Hepatic stellate cell (primary cell): ENCODE measurements at places on chromosomes 12 and 14.
A peak's percentile ranks its signal among the peaks of the same experiment; 100 is the strongest.

GRCh38 chr14:75609116-75609515 lies 30.7 kb downstream of the FLVCR2 start:
- DNase-seq = no peak

GRCh38 chr12:53735556-53735955 lies 8.3 kb upstream of the CALCOCO1 start:
- DNase-seq = no peak

GRCh38 chr12:6465467-6466183 lies 4.9 kb downstream of the VAMP1 start:
- DNase-seq = peak; percentile 73

DNA sequence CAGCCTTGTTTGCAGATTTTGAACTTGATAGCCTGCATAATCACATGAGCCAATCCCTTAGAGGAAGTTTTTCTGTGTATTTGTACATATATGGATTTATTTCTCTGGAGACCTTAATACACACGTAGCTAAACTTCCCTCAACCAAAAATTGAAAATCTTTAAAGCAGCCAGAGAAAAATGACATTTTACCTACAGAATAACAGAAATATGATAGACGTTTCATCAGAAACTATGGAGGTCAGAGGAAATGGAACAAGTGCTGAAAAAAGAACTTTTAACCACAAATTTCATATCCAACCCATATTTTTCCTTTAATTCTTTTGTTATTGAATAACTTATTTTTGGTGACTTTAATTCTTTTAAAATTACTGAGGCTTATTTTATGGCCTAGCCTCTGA lies 177.7 kb downstream of the CCDC91 start:
- DNase-seq = no peak

GRCh38 chr12:123397400-123397799 lies 13.5 kb downstream of the KMT5A start:
- no peak for DNase-seq

- no peak for DNase-seq
Measured at GRCh38 chr12:325906-326305, 63.2 kb downstream of the KDM5A start.

- no peak for DNase-seq
Measured at GRCh38 chr14:61559641-61560201, 135.6 kb upstream of the HIF1A start.

GRCh38 chr12:105967038-105967776 lies 171.5 kb downstream of the NUAK1 start:
- DNase-seq = peak; percentile 32

GRCh38 chr12:121443193-121443870 lies 43.4 kb downstream of the RNF34 start:
- DNase-seq = peak; percentile 98

GRCh38 chr14:68664225-68664681 lies 128.6 kb downstream of the ZFP36L1 start:
- no peak for DNase-seq

GRCh38 chr14:58258156-58258555 lies 13.5 kb downstream of the PSMA3 start:
- DNase-seq = no peak

- DNase-seq = no peak
Measured at GRCh38 chr14:33386781-33387180, 448.1 kb downstream of the NPAS3 start.

GRCh38 chr14:81517798-81518398 lies 15.8 kb downstream of the SEL1L start:
- DNase-seq = no peak

DNA sequence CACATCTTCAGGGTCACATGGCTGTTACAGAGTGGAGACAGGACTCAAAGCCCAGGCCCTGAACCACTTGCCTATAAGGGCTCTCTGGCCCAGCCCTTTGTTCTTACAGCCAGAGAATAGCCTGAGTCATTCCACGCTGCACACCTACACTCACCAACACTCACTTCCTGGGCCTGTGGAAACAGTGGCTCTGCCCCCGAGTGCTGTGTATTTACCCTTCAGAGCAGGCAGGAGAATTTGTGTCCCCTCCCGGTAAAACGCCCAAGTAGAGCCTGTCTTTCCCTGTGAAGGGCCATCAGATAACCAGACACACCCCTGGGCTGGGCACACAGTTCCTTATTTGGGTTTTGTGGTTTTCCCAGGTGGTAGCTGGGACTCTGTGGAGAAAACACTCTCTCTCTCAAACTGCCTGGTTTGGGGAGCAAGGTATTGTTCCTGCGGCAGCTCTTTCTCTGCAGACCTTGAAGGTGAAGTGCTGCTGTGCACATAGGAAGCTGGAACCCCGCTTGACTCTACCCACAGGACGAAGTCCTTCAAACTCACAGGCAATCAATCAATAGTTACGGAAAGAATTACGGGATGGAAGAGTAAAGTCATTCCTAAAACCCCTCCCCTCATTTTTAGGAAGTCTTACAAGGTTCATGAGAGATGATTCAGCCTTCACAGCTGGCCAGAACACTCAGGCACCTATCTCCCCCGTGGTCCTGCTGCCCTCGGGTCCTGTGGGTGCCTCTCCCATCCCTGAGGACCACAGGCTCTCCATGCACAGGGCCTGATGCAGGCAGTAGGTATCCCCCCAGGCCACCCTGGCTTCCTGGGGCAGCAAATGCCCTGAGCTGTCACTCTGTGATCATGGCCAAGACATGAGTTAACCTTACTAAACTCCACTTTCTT lies 20.3 kb downstream of the FIGNL2 start:
- DNase-seq = no peak

DNA sequence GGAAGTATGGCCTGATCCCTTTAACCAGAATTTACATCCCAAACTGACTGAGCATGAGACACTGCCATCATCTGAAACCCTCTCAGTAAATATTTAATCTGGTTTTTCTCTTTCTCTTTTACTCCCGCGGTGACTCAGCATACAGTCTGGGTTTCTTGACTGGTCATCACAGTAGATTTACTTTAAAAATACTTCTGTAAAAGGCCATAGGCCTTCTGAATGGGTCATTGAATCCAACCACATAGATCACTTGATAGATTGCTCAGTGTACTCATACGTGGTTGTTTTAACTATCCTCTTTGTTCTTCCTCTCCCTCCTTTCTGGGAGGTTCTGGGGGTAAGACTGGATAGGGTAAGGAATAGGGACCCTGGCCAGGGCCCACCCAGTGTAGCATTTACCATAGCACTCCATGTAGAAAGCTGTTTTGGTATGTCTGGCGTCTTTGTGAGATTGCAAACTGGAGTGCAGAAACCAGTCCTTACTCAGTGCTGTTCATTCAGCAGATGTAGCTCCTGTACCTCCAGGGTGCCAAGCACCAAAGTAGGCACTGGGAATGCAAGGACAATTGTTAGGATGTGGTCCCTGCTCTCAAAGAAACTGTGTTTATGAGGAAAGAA lies 165.7 kb downstream of the SRGAP1 start:
- peak; percentile 19 for DNase-seq

DNA sequence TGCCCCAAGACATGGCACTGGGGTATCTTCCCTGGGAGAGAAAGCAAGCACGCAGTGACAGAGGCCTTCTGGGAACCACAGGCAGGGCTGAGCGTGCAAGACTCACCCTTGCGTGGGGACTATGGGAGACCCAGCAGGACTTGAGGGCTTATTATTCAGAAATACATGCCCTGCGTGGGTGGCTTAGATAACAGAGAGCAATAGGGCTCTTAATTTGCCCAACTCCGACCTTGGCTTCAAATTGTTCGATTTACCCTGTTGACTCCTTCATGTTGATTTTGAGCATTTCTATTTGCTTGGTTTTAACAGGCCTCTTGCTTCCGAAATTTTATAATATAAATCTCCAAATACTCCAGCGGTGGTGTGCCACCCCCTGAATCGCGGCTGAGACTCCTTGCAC lies 5.1 kb upstream of the SERPINA1 start:
- no peak for DNase-seq

GRCh38 chr14:53367644-53368026 lies 214.5 kb upstream of the DDHD1 start:
- DNase-seq = no peak
